ENCODE measurements at places on chromosomes 7 and 10. TPM values are rescaled to one million over a fixed set of nuclear protein-coding genes. Genes with fewer than 3 reads are reported as not detected.

- no peak for DNase-seq
Measured at GRCh38 chr10:132138596-132138995, 48.2 kb upstream of the DPYSL4 start.

- no peak for DNase-seq
Measured at GRCh38 chr10:74027702-74028101, 29.8 kb downstream of the VCL start.

ENTPD1 gene
- 141 TPM for total RNA-seq

GRCh38 chr7:130384841-130385599 is 4.7 kb downstream of the CPA1 start:
- DNase-seq: no peak

DNA sequence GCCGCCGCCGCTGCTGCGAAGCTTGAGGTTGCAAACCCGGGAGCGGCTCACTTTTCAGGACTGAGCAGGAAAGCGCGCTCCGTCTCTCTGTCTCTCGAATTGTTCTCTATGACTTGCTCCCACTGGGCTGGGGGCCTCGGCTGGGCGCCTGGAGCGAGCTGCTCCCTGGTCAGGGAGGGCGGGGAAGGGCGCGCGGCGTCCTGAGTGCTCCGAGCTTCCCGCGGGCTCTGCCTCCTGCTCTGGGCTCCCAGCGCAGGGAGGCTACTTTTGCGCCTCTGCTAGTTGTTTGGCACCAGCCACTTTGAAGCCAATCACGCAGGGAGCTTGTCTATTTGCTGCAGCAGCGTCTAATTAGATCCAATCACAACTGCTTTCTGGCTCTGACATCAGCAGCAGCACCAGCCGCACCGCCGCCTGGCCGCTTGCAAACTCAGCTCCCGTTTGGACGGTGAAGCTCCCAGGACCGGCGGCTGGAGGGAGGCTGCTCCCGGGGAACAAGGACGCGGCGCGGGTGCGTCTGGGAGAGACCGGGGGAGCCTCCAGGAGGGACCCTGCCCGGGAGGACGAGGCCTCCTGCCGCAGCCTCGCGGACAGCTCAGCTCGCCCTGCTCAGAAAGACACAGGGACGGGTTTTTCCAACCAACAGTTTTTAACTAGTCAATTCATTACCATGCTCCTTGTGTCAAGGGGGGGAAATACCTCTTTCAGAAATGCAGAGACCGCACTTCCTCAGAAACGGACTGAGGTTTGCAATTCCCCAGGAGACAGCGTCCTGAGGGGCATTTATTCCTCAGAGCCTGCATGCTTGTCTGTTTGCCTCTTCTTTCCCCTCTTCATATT is at the start of gene ADARB2:
TSS of gene ADARB2 (minus strand) at position 304 of the 840 bp plus-strand sequence.
- DNase-seq: peak; percentile 72

GRCh38 chr7:47378728-47379395 is 203.0 kb downstream of the TNS3 start:
- DNase-seq: no peak

GRCh38 chr10:98258683-98259454 is 9.1 kb downstream of the LOXL4 start:
- no peak for DNase-seq

GRCh38 chr7:11297126-11297625 is 323.5 kb downstream of the PHF14 start:
- no peak for DNase-seq

LRMDA gene
- total RNA-seq: 1.7 TPM

DNA sequence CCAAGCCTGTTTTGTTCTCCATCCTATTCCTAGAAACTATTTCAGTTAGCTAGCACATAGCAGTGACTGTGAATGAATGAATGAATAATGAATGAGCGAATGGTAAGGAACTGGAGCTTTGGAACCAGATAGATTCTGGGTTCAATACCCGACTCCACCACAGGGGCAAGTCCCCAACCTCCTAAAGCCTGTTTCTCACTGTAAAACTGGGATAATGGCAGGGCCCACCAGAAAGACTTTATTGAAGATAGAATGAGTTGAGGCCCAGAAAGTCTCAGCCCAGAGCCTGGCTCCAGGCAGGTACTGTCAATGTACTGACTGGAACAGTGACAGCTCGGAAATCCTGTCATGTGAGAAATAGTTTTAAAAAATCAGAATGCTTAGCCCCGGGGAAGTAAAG is 1.1 kb upstream of the CDH23 start:
- no peak for DNase-seq

NANOS1 gene
- total RNA-seq: 3.1 TPM

GRCh38 chr10:113493195-113493594 is 59.7 kb upstream of the HABP2 start:
- no peak for DNase-seq

DNA sequence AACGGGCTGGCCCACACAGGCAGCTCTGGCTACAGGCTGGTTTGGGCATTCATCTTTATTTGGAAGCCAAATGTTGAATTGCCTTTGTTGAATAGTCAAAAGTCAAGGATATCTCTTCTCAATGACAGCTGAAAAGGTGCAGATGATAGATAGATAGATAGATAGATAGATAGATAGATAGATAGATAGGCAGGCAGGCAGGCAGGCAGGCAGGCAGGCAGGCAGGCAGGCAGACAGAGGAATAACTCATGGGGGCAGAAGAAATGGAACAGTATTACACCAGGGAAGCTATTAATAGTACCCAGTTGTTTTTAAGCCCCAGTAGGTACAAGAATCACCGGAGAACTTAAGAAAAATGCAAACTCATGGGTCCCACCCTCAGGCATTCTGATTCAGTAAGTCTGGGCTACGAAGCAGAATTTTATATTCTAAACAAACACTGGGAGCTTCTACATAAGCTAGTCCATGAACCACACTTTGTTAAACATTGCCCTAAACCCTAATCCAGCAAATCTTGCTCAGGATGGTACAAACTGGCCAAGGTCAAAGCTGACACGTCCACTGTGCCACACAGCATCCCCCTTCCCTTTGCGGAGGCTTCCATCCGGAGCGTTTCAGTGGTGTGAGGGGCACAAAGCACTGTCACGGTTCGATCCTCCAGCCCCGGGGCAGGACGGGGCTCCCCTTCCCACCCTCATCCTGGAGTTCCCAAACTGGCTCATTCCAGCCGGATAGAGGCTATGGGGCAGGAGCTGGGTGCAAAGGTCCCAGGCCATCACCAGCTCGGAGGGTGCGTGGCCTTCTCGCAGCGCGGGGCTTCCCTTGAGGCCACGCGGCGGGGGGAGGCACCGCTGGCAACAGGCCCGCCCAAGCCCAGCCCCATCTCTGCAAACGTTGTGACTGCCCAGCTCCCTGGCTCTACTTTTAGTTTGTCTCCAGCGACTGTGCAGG is 6.7 kb downstream of the PRKAG2 start:
- DNase-seq: no peak

- DNase-seq: no peak
Measured at GRCh38 chr10:29668628-29669027, 33.9 kb upstream of the SVIL start.

- peak; percentile 18 for DNase-seq
Measured at GRCh38 chr10:124296121-124296812, 122.5 kb downstream of the OAT start.

DNA sequence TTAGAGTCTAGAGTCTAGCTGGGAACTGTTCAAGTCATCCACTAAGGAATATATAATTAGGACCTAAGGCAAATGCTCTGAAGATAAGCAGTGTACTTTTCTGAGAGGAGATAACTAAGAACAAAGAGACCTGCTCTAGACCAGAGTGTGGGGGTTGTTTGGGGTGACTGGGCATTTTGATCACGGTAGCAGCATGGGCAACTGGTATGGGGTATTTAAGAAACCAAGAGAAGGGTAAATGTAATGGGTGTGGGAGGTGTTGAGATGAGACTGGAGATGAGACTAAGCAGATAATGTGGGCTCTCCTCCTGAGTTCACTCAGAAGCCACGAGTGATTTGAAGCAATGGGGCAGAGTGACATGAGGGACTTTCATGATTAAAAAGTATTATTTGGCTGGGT is 1082.9 kb downstream of the GATA3 start:
- no peak for DNase-seq

ZMYND11 gene
- 68.1 TPM for total RNA-seq

CCDC172 gene
- total RNA-seq: 2.9 TPM

RNLS gene
- 5.3 TPM for total RNA-seq

ARMC3 gene
- 2.2 TPM for total RNA-seq

DNA sequence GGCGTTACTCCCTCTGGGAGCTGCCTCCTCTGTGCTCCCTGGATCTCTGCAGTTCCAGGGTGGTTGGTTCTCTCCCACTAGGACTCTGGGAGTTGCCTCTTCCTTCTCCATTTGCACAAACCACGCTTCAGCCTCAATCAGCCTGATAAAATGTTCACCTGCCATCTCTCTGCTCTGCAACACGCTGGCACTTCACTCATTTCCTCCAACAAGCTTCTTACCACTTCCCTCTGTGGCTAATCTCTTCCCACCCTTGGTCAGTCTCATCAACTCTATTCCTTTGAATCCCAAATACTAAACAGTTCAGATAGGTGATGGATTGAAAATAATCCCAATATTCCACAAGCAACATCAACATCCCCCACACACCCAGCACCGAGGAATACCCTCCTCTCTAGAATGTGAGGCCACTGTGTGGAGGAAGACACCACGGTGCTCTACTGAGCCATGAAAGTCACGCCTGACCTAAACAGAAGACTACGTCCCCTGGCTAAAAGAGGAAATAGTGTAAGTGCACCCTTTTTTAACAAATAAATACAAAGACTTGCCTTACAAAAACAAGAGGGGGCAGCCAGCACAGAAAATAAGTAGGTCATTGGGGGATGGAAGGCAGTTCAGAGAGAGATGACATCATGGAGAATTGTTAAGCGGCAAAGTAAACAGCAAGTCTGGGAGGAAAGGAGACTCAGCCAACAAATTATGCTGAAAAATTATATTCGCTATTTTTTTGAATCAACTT is 1.9 kb upstream of the FAM170B start:
- DNase-seq: no peak

DNA sequence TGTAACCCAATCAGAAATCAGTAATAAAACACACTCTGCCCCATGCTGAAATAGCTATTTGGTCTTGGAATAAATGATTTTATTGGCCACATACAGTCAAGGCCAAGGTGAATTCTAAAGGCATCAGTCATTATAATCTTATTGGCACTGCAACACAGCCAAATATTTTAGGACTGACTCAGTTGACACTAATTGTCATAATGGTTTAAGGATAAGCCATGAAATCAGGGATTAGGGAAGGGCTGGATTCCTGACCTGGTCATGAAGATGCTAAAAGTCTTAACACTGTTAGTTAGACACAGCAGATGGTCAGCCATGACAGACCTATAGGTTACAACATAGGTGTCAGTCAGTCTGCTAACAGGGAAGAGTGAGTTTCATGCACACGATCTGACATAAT is 330.3 kb upstream of the NPSR1 start:
- DNase-seq: no peak

GRCh38 chr10:126187399-126187798 is 200.9 kb downstream of the ADAM12 start:
- DNase-seq: no peak

DNA sequence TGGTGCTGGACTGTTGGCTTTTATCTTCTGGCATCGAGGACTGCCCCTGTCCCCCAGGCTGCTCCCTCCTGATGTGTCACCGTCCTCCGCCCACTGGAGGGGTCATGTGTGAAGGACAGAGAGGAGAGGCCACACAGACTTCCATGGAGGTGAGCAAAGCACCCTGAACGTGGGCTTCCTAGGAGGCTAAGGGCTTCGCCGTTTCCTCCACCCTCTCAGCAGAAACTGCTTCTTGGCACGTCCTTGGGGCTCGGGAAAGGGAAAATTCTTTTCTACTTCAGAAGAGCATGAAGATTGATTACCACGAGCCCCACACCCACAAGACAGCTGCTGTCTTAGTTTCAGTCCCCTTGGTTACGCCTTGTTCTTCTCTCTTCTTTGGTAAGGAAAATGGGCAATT is 218.2 kb downstream of the CCDC3 start:
- peak; percentile 67 for DNase-seq

TAS2R4 gene
- 4.1 TPM for total RNA-seq

DNA sequence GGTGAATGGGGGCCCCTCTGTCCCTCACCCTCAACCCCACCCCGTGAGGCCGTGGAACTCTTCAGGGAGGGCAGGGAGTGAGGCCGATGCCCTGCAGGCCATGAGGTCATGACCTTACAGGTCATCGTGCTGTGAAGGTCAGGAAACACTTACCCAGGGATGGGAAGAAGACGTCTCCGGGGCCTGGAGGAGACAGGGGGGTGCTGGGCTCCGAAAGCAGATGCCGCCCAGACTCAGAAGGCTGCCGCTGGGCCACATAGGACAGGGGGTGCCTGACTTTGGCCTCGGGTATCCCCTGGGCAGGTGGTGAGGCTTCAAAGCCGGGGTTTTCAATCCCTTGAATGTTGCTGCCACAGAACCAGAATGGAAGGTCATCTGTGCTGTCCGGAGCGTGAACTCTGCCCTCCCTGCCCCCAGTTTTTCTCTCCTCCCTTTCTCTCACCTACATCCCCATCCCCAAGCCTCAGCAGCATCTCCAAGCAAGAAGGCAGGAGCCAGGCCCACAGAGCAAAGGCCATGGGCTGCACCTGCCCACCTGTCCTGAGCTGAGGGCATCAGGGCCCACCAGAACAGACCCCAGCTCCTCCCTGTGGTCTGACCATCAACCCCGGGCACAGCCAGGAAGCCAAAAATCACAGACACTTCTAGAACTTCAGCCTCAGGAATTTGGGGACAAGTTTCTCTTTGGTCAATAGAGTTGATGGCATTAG is 21.6 kb downstream of the VSIR start:
- DNase-seq: no peak

GRCh38 chr7:154649434-154649833 is 353.5 kb downstream of the PAXIP1 start:
- no peak for DNase-seq

DNA sequence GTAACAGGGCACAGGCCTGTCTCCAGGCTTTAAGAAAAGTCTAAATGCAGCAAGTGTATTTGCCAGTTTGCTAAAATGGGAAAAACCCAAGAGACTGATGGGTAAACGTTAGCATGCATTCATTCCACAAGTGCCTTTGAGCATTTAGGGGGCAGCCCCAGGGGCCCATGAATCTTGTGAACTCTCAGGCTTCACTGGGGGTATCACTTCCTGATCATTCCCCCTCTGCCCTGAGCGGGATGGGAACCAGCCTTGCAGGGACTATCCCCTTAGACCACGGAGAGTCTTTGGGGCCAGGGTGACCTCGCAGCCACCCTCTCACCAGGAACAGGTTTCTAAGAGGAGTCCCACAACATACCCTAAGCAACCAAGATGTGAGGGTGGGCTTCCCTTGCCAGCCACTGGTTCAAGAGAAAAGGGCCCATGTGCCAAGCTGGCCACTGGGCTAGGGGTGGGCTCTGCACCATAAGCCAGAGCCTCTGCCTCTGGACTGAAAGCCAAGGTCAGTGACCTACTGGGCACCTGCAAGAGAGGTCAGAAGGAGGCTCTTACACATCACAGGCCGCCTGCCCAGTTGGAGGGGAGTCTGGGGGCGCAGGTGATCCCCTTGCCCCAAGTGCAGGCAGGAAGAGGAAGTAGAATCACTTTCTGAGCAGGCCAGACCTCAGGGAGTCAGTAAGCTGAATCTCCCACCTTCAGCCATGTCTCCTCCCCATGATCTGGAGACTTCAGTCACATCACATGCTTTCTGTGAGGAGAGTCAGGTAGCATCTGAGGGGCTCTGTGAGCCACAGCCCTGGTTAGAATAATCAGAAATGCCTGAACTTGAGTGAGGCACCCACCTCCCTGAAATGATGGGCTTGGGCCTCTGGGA is 75.0 kb downstream of the C10orf105 start:
- DNase-seq: no peak

GRCh38 chr10:124703778-124704427 is 40.3 kb downstream of the FAM53B start:
- no peak for DNase-seq

LRIT1 gene
- total RNA-seq: 3.6 TPM
